Heart left ventricle (tissue), 16 donors: ENCODE measurements at places on chromosomes 13 and 19. TPM values are rescaled to one million over a fixed set of nuclear protein-coding genes. Genes with fewer than 3 reads are reported as not detected.

C19orf67 gene
- total RNA-seq = not detected

RFXAP gene
- total RNA-seq = 4.5 TPM

LILRB1 gene
- total RNA-seq = 1.5 TPM

STXBP2 gene
- 22.6 TPM for total RNA-seq

CEACAM8 gene
- not detected for total RNA-seq

SYCN gene
- total RNA-seq = not detected

EBI3 gene
- total RNA-seq = 1.4 TPM

SELENOV gene
- not detected for total RNA-seq

LRRC8E gene
- total RNA-seq = 1.5 TPM

GRCh38 chr19:48966541-48967345 lies 1.6 kb downstream of the FTL start:
- no peak for DNase-seq

GRCh38 chr19:32238076-32238475 lies 107.3 kb upstream of the ZNF507 start:
- no peak for DNase-seq

- no peak for DNase-seq
Measured at GRCh38 chr19:45547211-45547770, 37.3 kb downstream of the OPA3 start.

GRCh38 chr13:27613628-27614027 lies 6.7 kb downstream of the LNX2 start:
- no peak for DNase-seq

GRCh38 chr19:39708594-39708993 lies 4.3 kb downstream of the LGALS14 start:
- DNase-seq = no peak

GRCh38 chr13:39401756-39402155 lies 201.2 kb downstream of the LHFPL6 start:
- no peak for DNase-seq

DNA sequence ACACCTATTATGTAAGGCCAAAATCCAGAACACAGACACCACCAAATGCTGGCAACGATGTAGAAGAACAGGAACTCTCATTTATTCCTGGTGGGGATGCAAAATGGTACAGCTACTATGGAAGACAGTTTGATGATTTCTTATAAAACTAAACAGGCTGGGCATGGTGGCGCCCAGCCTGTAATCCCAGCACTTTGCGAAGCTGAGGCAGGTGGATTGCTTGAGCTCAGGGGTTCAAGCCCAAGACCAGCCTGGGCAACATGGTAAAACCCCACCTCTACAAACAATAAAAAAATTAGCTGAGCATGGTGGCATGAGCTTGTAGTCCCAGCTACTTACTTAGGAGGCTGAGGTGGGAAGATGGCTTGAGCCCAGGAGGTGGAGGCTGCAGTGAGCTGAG lies 98.3 kb downstream of the TUBA3C start:
- DNase-seq = no peak

DNA sequence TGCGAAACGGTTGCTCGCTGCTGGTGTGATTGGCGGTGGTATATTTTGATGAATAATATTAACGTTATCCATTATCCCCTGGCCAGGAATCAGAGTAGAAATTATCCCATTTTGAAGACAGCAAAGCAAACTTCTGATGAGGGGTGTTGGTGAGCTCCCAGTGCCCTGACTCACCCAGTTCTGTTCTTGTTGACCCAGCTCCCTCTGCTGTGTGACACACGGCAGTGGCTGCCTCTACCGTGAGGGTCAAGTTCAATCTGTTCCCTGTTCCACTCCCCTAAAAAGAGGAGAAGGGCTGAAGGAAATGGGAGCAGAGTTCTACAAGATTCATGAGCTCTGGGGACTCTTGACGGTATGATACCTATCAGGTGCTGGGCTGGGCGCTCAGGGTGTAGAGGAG lies 2.0 kb downstream of the CAMSAP3 start:
- no peak for DNase-seq

DNA sequence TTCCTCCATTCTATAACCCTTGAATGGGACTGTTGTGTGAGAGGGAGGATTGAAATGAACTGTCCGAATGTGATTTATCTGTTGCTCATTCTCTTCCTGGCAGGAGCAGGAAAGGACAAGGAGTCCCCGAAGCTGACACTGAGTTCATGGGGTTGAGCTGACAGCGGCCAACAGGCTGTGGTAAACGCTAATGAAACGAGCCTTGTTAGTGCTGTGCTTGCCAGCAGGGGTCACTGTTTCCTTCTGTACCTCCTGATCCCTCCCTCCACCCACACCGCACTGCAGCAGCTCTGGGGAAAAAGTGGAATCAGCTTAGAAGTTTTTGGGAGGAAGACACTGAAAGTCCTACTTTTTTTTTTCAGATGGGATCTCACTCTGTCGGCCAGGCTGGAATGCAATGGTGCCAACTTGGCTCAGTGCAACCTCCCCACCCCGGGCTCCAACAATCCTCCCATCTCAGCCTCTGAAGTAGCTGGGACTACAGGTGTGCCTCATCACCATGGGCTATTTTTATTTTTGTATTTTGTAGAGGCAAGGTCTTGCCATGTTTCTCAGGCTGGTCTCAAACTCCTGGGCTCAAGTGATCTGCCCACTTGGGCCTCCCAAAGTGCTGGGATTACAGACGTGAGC lies 6.7 kb upstream of the ZNF761 start:
- peak; percentile 73 for DNase-seq

DNA sequence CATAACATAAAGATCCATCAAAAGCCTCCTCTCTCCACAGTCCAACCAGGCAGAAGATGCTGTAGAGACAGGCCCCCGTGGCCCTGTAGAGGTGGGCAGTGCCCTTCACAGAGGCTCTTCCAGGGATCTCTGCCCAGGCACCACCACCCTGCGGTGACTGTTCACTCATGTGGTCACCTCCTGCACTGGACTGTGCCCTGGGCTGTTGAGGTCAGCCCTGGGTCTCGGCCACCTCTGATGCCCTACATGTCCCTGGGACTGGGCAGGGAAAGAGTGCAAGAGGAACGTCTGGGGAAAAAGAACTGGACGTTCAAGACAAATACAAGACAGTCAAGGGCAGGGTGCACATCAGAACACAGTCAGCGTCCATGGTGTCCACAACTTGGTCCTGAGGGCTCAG lies 22.3 kb downstream of the PEPD start:
- DNase-seq = no peak

DNA sequence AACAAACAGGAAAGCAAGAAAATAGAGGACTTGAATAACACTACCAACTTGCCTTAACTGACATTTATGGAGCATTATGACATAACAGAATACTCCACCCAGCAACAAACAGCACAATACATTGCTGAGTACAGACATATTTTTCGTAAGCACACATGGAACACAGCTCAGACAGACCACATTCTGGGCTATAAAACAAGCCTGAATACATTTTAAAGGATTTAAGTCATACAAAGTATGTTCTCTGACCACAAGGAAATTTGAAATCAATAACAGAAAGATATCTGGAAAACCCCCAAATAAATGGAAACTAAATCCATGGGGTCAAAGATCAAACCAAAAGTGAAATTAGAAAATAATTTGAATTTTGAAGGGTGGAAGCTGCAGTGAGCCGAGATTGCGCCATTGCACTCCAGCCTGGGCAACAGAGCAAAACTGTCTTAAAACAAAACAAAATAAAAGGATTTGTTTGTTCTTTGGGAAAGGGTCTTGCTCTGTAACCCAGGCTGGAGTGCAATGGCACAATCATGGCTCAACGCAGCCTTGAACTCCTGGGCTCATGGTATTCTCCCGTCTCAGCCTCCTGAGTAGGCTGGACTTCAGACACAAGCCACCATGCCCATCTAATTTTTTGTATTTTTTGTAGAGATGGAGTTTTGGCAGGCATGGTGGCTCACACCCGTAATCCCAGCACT lies 5.6 kb downstream of the ZDHHC20 start:
- DNase-seq = no peak
